ENCODE measurements at places on chromosomes 3 and 15. TPM values are rescaled to one million over a fixed set of nuclear protein-coding genes. Genes with fewer than 3 reads are reported as not detected.

The SLC28A2 gene
- total RNA-seq, result not detected

GRCh38 chr15:67064607-67065530 lies 533 bp upstream of the SMAD3 start:
- no peak for DNase-seq

GRCh38 chr15:43735416-43735815 lies 10.8 kb upstream of the PDIA3 start:
- no peak for DNase-seq

DNA sequence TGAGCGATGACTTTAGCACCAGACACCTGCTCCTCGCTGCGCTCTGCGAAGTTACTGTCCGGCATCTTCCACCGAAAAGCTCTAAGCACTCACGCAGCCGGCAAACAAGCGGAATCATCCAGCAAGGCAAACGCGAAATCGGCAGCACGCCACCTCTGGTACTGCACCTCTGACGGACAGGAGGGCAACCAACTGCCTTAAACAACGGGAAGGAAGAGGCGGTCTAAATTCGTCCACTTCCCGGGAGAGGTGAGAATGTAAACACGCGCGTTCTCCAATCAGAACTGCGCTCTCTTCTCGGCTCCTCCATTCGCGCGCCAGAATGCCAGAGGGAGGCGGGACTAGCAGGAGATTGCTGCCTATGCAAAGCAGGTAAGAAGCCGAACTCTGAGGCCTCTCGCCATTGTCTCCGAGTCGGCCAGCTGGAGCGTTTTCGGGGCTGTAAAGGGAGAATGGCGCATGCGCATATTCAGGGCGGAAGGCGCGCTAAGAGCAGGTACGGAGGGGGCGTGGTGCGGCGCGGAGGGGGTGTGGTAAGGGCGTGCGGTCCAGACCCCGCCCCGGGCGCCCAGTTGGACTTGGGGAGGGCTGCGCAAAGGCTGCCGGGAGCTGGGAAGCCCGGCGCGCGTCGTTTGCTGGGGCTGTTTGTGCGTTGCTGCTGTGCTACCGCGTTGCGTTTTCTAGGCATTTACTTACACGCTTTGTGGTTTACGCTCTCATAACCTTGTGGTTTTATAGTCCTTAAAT lies at the start of the genes BTD and HACL1:
Gene BTD (plus strand): TSS at position 347 of the 747 bp plus-strand sequence. CDS start 33,695 bp downstream, outside the sequence.
Gene HACL1 (minus strand): TSS at position 171 of the 747 bp plus-strand sequence. CDS start 106 bp downstream, at position 65.
- peak; percentile 96 for DNase-seq

DNA sequence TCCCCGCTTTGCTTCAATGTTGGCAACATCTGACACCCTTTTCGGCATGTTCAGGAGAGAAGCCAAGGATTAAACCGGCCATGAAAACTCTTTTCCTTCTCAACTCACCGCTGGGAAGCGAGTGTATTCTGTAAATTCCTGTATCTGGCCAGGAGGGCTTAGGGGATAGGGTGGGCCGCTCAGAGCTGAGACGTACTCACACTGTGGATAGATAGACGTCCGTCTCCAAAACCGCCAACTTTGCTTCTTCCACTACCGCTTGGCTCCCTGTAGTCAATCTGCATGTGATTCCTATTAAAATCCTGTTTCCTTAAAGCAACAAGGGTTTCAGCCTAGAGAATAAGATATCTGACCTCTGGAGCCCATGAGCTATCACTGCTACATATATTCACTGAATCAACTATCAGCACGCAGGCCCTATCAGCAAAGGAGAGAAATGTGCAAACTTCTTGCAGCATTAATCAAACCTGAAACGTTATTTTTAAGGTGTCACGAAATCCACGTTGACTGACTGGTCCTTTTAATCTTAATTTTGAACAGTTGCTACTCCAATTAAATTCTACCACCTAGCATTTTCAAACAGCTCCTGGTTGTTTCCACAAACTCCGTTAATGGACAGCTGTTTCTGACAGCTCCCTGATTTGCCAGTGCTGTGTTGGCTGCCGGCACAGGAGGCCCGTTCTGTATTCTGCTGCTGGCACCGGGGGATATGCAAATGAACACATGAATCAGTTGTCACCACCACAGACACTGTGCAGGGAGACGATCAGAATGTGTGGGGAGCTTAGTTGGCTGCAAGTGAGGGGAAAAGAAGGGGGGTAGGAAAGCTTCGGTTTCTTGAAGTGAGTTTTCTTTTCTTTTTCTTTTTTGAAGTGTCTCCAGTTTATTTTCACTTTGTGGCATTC lies 438.9 kb upstream of the ARRDC4 start:
- DNase-seq, result peak; percentile 48

The EEFSEC gene
- total RNA-seq, result 13.5 TPM

The CASR gene
- not detected for total RNA-seq

The AGBL1 gene
- total RNA-seq, result not detected

- no peak for DNase-seq
These were observed 10.7 kb downstream of the LRTM1 start for GRCh38 chr3:54917174-54917573.

GRCh38 chr3:126941721-126942270 lies 41.1 kb upstream of the PLXNA1 start:
- no peak for DNase-seq

GRCh38 chr15:83100097-83100646 lies 7.3 kb upstream of the TM6SF1 start:
- DNase-seq, result no peak

The EPHB1 gene
- 1.7 TPM for total RNA-seq

The MOBP gene
- total RNA-seq, result not detected

GRCh38 chr3:122415104-122415744 lies 638 bp downstream of the WDR5B start:
- peak; percentile 28 for DNase-seq

The MYO5C gene
- total RNA-seq, result 17.1 TPM

GRCh38 chr15:65836665-65837064 lies 32.6 kb upstream of the RAB11A start:
- DNase-seq, result no peak

DNA sequence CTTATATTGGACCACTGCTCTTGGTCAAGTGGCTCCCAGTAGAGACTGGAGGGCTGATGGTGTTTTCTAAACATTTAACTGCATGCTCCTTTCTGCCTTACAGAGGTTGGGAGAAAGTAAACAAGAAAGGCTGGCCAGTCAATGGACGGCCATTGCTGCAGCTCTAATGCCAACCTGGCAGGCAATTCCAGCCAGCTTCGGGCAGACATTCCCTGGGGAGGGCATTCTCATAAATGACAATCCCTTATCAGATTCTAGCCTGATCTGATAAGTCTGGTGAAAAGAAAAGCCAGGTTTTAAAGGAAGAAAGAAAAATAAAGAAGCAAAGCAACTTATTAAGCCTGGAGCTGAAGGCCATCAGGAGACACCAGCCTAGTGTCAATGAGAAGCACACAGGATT lies 60.7 kb downstream of the FRMD4B start:
- no peak for DNase-seq

- DNase-seq, result no peak
These were observed 70.9 kb downstream of the IGSF11 start for GRCh38 chr3:118963711-118964110.

DNA sequence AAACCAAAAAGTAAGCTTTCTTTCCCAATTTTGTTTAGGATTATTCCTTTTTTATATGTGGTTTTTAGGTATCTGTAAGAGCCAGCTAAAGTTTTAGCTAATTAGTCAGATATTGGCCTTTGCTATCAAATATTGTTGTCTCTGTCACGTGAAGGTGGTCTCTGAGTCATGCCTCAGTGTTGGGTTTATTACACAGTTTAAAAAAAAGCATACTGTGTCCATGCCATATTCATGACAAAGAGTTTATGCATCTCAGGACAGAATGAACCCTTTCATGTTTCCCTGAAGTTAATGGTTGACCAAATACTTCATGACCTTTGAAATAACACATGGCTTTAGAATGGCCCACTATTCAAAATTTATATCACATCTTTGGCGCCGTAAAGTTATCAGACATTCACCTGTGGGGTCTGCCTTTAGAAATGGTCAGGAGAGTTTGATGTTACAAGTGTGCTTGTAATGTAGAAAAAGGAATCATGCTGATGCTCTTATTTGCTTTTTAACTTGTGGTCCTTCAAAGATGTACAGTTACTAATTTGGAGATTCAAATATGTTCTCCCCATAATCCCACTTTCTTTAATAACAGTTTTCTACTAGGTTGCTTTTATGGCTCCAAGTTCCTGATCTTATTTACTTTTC lies 101.5 kb downstream of the MYRIP start:
- no peak for DNase-seq

- DNase-seq, result no peak
These were observed 26.4 kb upstream of the KCNAB1 start for GRCh38 chr3:156093964-156094363.

GRCh38 chr15:76189106-76189505 lies 122.2 kb downstream of the ETFA start:
- DNase-seq, result no peak

DNA sequence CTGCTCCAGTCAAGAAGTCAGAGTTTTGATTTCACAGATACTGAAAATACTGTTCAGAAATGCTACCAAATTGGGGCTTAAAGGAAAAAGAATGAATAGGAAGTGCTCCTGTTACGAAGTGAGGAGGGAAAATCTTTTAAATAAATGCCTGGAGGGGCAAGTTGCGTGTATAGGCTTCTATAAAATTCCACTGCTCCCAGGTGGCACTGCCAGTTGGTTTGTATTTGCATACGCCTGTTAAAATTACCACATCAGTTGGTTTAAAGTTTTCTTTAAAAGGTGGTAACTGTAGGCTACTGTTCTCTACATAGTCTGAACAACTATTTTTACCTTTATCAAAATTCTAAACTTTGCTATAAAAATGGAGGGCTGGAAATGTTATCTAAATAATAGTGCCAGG lies 123.5 kb downstream of the DLG1 start:
- no peak for DNase-seq

GRCh38 chr3:12999147-13000140 lies 73.8 kb downstream of the IQSEC1 start:
- DNase-seq, result peak; percentile 93

The CACNA2D2 gene
- total RNA-seq, result 4.6 TPM

- DNase-seq, result no peak
These were observed 71.5 kb upstream of the SLC25A26 start for GRCh38 chr3:66149269-66149668.

GRCh38 chr3:130537673-130538304 lies 20.8 kb downstream of the COL6A6 start:
- DNase-seq, result no peak

DNA sequence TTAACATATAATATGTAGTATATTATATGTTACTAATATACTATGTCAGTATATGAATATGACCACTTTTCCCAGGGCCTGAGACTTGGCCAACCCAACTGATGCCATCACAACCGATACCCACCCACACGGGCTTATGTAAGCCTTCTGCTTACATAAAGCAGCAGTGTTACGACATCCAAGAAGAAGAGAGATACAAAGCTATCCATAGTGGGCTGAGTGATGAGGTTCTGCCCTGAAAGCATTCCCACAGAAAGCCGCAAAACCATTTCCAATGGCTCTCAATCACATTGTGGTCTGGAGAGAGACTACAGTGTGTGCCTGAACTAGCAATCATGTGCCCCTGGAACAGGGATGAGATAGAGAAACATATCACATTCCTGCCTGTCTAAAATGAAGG lies 177.9 kb downstream of the PLOD2 start:
- DNase-seq, result no peak

GRCh38 chr15:40102897-40103858 lies 5.5 kb downstream of the BMF start:
- DNase-seq, result peak; percentile 79

- no peak for DNase-seq
These were observed 126.7 kb upstream of the UBE2E2 start for GRCh38 chr3:23076437-23076836.

The OSTN gene
- total RNA-seq, result 0.26 TPM

The CHAC1 gene
- 2.6 TPM for total RNA-seq

- DNase-seq, result no peak
These were observed 77.6 kb downstream of the CHCHD4 start for GRCh38 chr3:14047027-14047426.

- DNase-seq, result no peak
These were observed 25.1 kb upstream of the CSTA start for GRCh38 chr3:122299872-122300460.

The ANKUB1 gene
- total RNA-seq, result not detected

The DUOXA2 gene
- total RNA-seq, result not detected

The SLC27A2 gene
- 0.74 TPM for total RNA-seq

DNA sequence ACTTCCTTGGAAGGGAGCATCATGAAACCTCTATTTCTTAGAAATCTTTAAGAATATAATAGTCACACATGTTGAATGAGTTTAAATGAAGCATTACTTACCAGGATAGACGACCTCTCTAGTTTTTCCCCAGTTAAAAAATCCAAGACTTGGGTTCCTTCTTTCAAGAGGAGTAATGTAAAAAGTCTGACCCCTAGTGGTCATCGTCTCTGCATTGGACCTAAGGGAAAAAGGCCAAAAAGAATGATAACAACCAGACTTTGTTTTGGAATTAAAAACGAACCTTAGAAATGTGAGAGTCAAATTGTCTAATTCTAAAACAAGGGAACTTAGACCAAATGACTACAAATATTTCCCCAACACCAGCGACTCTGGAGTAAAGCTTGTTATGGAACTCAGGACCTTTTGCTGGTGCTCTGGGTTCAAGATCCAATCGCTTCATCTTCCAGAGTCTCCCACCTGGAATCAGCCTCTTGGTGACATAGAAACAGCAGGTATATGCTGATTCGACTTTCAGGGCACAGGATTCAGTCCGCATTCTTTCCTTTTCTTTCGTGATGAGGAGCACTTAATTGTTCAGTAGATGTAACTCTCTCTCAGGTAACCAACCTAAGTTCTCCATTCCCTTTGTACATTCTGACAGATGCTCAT lies 214.8 kb upstream of the TPRG1 start:
- no peak for DNase-seq

- no peak for DNase-seq
These were observed 334.8 kb downstream of the ERC2 start for GRCh38 chr3:56133423-56133822.

GRCh38 chr15:81297603-81298575 lies 26.1 kb downstream of the STARD5 start:
- no peak for DNase-seq

DNA sequence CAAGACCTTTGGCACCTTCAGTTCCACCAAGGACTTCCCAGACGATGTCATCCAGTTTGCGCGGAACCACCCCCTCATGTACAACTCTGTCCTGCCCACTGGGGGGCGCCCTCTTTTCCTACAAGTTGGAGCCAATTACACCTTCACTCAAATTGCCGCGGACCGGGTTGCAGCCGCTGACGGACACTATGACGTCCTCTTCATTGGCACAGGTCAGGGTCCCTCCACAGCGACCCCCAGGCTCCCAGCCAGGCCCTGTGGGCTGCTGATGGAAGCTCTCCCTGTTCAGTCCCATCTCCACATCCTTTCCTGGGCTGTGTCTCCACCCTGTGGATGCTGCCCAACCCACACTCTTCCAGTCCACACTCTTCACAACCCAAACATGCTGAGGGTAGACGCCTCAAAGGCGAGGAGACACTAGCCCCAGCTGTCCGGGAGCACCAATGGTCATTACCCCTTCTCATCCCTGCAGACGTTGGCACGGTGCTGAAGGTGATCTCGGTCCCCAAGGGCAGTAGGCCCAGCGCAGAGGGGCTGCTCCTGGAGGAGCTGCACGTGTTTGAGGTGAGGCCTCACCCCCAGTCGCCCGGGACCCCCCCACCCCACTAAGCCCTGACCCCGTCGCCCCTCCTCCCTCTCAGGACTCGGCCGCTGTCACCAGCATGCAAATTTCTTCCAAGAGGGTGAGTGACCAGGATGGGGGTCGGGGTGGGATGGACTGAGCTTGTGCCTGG lies 4.3 kb upstream of the LSMEM2 start:
- DNase-seq, result peak; percentile 69

- no peak for DNase-seq
These were observed 42.5 kb downstream of the MUC20 start for GRCh38 chr3:195763076-195763830.

The NEK10 gene
- total RNA-seq, result 5.1 TPM

- no peak for DNase-seq
These were observed 356.5 kb upstream of the SLCO3A1 start for GRCh38 chr15:91496754-91497691.

GRCh38 chr3:156981005-156981404 lies 154.9 kb downstream of the LEKR1 start:
- no peak for DNase-seq

Measured in left cardiac atrium (tissue), 4 donors.